WTC11 (cell line): ENCODE measurements at places on chromosomes 6 and 20. TPM values are rescaled to one million over a fixed set of nuclear protein-coding genes. Genes with fewer than 3 reads are reported as not detected.

GRCh38 chr6:135638108-135638507 lies 140.6 kb upstream of the AHI1 start:
- H3K4me3 ChIP-seq: no peak overlapping the region
- no peak overlapping the region for H3K27ac ChIP-seq
- no peaks in the 10 kb centered on the region for H3K27me3 ChIP-seq
- H3K4me1 ChIP-seq: peaks cover 3% of the 10 kb centered on the region
- no peak for DNase-seq
- H3K36me3 ChIP-seq: no peaks in the 10 kb centered on the region

Gene MOG
- 0.55 to 1.2 TPM (median 0.57 TPM) in 3 replicates for total RNA-seq

Gene BEND3
- total RNA-seq: 25.4 to 33.8 TPM (median 33.3 TPM) in 3 replicates

DNA sequence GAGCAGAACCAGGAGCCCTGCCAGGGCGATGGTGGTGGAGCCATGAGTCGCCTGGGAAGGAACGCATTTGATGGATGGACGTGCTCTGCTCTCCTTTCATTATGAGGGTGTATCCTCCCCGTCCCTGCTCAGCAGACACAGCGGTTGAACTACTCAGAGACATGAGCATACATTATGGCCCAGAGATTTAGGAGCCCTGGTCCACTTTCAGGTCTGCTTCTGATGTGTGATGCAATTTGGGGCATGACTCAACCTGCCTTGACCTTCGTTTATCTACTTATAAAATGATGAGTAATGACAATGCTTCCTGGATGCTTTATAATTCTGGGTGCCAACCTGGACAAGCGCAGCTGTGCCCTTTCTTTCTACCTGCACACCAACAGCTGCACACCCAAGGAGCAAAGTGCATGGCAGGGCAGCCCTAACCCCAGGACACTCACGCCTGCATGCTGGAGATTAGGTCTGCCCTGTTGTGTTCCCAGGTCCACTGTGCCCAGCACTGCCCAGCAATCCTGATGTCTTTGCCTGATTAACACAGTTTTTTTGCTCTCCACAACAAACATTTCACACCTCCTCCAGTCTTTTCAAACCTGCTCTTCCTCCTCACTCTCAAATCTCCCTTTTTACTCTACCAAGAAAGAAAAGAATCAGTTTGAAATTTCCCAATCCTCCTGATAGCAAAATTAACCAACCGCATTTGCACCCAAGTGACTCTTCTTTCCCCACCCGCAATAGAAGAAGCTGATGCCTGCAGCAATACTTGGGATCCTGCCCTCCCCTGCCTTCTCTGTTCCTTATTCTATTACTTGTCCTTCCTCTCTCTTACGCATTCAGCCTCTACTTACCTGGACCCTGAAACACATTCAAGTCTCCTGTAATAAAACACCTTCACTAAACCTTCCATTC lies 81.2 kb downstream of the EZR start:
- peaks cover 5% of the 10 kb centered on the region for H3K36me3 ChIP-seq
- no peak for DNase-seq
- peaks cover 4% of the 10 kb centered on the region; the same call in 1 of the 2 replicates for H3K27me3 ChIP-seq
- H3K27ac ChIP-seq: no peak overlapping the region

- no peaks in the 10 kb centered on the region for H3K36me3 ChIP-seq
- DNase-seq: no peak
- peaks cover 19% of the 10 kb centered on the region for H3K4me1 ChIP-seq
- H3K4me3 ChIP-seq: no peak overlapping the region
Measured at GRCh38 chr6:151497905-151498304, 4.1 kb downstream of the CCDC170 start.

DNA sequence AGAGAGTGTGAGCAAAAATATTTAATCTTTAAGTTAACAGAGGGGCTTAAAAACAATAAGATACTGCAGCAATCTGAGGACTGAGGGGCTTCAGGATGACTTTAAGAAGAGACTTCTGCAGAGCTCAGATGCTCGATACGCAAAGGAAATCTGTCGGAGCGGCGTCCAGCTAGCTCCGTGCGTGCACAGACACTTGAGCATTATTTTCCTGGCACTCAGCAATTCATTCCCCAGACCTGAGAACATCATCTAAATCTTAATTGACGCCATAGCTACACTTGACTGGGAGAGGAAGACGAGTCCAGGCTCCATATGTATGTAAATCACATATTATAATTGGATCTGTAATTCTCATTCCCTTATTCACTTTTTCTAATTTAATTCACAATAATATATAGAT lies 228.2 kb downstream of the SOD2 start:
- no peaks in the 10 kb centered on the region for H3K36me3 ChIP-seq
- H3K27me3 ChIP-seq: no peaks in the 10 kb centered on the region
- DNase-seq: no peak
- H3K27ac ChIP-seq: no peak overlapping the region
- peaks cover 10% of the 10 kb centered on the region for H3K4me1 ChIP-seq

DNA sequence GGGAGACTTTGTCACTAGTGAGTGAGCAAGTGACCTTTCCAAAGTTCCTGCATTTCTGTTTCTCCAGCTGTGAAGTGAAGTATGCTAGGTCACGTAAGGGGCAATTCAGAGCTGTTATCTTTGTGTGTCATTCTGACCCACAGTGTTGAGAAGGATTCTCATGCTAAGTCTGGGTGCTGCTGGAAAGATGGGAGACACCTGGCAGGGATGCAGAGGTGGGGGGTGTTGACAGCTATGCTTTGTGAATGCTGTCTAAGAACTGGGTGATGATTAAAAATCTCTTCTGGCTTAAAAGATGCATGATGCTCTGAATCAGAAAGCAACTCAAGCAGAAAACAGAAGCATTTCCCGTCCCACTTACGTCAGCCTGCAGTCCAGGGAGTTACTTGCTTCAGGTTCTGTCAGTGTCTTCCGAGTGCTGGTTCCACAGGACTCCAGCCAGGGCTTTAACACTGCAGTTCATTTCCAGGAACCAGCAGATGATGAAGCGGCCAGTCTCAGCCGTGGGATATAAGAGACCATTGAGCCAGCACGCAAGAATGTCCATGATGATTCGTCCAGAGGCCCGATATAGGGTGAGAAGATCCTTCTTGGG lies 30.9 kb upstream of the ASXL1 start:
- no peaks in the 10 kb centered on the region for H3K4me1 ChIP-seq
- peaks cover 7% of the 10 kb centered on the region; the same call in 1 of the 2 replicates for H3K36me3 ChIP-seq
- no peak overlapping the region for H3K4me3 ChIP-seq
- no peak for DNase-seq
- no peak overlapping the region for H3K27ac ChIP-seq

GRCh38 chr6:149273318-149273717 lies 44.2 kb upstream of the TAB2 start:
- no peak overlapping the region for H3K27ac ChIP-seq
- DNase-seq: no peak
- H3K36me3 ChIP-seq: peaks cover 6% of the 10 kb centered on the region; the same call in 1 of the 2 replicates
- H3K27me3 ChIP-seq: peaks cover 6% of the 10 kb centered on the region
- H3K4me1 ChIP-seq: no peaks in the 10 kb centered on the region
- no peak overlapping the region for H3K4me3 ChIP-seq

Gene KIAA1755
- total RNA-seq: 0.16 to 0.50 TPM (median 0.27 TPM) in 3 replicates

Gene SDC4
- total RNA-seq: 64.0 to 69.6 TPM (median 69.5 TPM) in 3 replicates

DNA sequence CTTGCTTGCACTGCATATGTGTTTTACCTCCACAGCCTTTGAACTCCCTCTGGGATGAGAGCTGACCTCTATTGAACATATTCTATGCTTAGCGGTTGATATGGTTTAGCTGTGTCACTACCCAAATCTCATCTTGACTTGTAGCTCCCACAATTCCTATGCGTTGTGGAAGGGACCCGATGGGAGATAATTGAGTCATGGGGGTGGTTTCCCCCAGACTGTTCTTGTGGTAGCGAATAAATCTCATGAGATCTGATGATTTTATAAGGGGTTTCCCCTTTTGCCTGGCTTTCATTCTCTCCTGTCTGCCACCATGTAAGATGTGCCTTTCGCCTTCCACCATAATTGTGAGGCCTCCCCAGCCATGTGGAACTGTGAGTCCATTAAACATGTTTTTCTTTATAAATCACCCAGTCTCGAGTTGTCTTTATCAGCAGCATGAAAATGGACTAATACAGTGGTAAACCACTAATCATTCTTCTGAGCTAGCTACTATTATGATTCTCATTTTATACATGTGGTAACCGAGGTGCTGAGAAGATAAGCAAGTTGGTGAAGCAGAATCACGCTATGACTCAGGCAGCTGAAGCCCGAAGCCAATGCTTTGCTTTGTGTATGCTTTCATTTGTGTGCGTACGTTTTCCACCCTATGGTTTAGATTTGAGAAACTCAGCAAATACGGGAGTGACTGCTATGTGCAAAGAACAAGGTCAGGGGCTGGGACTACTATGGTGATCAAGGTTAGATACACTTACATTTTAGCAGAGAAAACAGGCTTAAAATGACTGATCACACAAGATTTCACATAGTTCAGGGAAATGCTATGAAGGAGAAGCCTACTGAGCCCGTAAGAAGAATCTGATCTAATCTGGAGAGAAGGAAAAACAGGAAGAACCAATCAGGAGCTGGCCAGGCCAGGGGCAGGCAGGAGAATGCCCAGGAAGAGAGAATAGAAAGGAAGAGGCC lies 363.5 kb downstream of the ESR1 start:
- no peak overlapping the region for H3K4me3 ChIP-seq
- H3K27me3 ChIP-seq: no peaks in the 10 kb centered on the region
- no peak for DNase-seq
- H3K4me1 ChIP-seq: peaks cover 4% of the 10 kb centered on the region

DNA sequence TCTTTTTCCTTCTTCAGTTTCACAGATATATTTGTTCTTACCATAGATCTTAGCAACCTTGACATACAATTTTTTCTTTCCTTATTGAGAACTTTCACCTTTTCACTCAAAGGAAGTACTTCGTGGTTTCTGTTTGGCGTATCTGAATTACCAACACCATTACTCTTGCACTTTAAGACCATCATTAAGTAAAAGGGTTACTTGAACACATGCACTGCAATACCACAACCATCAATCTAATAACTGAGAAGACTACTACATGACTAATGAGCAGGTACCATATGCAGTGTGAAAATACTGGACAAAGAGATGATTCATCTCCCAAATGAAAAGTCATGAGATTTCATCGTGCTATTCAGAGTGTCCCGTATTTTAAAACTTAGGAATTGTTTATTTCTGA lies 21.7 kb upstream of the SENP6 start:
- no peaks in the 10 kb centered on the region; the same call in 1 of the 2 replicates for H3K27me3 ChIP-seq
- H3K36me3 ChIP-seq: no peaks in the 10 kb centered on the region
- no peak for DNase-seq
- H3K4me3 ChIP-seq: no peak overlapping the region

DNA sequence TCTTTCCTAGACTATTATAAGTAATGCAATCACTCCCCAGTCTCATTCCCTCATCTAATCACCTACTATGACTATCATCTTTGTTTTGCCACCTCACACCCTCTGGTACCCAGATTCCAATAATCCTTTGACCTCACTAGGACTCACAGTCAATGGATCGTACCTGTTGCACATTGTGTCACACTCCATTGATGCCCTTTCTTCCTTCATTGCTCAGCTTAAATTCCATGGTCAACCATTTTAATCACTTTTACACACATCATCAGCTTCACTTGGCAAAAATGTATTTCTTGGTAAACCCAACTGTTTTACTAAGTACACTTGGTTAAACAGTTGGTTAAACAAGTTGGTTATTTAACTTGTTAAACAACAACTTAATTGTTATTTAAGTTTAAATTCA lies 44.0 kb downstream of the CEP162 start:
- no peaks in the 10 kb centered on the region for H3K4me1 ChIP-seq
- no peaks in the 10 kb centered on the region; the same call in 1 of the 2 replicates for H3K27me3 ChIP-seq
- DNase-seq: no peak

Gene DEFB132
- not detected in 3 replicates for total RNA-seq

Gene RWDD1
- 26.2 to 33.8 TPM (median 28.3 TPM) in 3 replicates for total RNA-seq

Gene LTB
- 1.0 to 1.5 TPM (median 1.3 TPM) in 3 replicates for total RNA-seq

Gene CCR6
- total RNA-seq: not detected in 3 replicates

Gene PTCRA
- total RNA-seq: not detected in 3 replicates

Gene OOEP
- 0.87 to 1.1 TPM (median 0.89 TPM) in 3 replicates for total RNA-seq

Gene CABLES2
- 7.5 to 10.6 TPM (median 9.2 TPM) in 3 replicates for total RNA-seq

Gene LAMP5
- total RNA-seq: 0.11 to 0.37 TPM (median 0.31 TPM) in 3 replicates

DNA sequence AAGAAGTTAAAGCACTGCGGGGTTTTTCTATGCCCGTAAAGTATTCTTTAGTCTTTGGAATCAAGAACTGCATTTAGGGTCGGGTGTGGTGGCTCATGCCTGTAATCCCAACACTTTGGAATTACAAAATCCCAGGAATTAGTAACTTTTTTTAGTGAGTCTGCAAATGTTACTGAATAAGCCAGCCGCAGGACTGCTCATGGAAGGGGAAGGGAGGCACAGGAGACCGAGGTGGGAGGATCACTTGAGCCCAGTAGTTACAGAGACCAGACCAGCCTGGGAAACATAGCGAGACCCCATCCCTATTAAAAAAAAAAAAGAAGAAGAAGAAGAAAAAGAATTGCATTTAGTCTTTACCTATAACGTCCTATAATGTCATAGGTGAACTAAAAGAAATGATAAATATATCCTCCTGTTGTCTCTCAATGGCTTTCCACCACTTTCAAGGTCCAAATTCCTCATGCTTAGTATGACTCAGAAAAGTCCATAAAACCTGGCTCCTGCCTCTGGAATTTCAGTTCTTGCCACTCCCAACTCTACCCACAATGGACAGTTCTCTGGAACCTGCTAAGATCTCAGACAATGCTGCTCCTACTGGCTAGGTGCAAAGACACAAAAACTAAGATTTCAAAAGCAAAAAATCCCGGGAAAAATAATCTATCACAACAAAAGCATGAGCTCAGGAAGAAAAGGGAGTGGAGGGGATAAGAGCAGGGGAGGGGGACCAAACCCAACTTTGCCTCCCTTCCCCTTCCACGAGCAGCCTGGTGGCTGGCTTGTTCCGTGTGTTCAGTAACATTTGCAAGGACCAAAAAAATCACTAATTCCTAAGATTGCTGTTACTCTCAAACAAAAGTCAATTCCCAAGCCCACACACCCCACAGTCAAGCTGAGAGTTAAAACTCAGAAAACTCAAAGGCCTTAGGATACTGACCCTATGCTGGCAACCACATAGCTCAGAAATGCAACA lies 39.0 kb downstream of the B4GALT5 start:
- DNase-seq: no peak
- no peaks in the 10 kb centered on the region for H3K27me3 ChIP-seq
- no peak overlapping the region for H3K4me3 ChIP-seq
- 0 out of 2 replicates have a peak, but pooled peaks cover 2% of the 10 kb centered on the region for H3K36me3 ChIP-seq

Gene HEBP2
- 31.9 to 40.9 TPM (median 36.1 TPM) in 3 replicates for total RNA-seq

Gene SPDEF
- 0.44 to 0.72 TPM (median 0.50 TPM) in 3 replicates for total RNA-seq

Gene DZANK1
- 6.1 to 8.2 TPM (median 7.7 TPM) in 3 replicates for total RNA-seq
